ENCODE measurements at places on chromosomes 4 and X. TPM values are rescaled to one million over a fixed set of nuclear protein-coding genes. Genes with fewer than 3 reads are reported as not detected.

DNA sequence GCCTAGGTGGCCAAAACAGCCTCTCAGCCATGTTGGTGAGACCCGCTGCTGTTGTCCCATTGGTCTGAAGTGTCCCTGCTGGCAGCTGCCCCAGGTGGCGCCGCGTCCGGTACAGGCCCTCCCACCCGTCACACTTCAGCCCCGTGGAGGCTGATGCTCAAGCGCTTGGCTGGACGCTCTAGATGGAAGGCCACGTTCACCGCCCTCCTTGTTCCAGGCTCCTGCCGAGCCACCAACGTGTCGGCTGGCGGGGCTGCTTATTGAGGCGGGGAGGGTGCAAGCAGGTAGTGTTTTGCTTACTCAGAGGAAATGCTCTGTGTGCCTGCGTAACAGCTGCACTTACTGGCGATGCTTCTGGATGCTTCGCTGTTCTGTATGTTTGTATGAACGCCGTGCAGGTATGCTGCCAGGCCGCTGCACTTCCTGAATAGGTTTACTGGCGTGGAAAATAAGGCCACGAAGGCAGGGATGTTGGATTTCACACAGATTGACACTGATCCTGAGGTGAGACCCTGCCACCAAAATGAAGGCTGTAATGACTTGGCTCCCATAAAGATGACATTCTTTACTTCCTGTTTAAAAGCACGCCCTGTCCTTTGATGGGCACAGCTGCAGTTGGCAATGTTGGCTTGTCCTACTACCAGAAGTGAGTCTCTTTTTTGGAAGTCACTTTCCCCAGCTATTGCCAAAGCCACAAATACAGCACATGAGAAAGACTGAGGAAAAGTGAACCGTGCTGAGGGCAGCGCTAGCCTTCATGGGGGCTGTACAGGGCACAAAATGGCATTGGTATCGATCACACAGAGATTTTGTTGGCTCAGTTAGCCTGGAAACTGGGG lies 21.0 kb upstream of the CLCN4 start:
- no peak for DNase-seq

CXorf65 gene
- total RNA-seq: not detected

GRCh38 chr4:137124278-137124932 lies 407.9 kb downstream of the PCDH18 start:
- peak; percentile 78 for DNase-seq

- DNase-seq: no peak
Measured at GRCh38 chr4:93814141-93814540, 14.4 kb upstream of the ATOH1 start.

- no peak for DNase-seq
Measured at GRCh38 chr4:82043081-82043808, 330.5 kb downstream of the HNRNPD start.

DNA sequence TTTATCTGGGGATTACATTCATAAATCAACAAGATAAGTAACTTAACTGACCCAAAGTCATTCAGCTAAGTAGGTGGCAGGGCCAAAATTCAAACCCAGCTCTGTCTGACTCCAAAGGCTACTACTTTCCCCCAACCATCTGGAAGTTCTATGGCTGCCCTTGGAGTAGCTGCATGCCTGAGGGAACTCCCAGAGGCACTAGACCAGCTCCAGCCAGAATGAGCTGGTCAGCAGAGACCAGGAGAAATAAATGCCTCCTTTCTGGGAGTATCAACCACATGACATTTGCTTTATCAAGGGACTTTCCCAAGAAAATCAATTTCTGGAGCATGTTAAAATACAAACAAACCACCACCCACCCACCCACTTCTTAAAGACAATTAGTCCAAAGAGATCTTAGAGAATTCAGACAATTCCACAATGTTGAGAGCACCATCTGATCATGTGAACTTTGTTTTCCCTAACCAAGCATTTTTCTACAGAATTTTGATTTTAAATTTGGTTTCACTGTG lies 180.5 kb downstream of the EFHC2 start:
- no peak for DNase-seq

DNA sequence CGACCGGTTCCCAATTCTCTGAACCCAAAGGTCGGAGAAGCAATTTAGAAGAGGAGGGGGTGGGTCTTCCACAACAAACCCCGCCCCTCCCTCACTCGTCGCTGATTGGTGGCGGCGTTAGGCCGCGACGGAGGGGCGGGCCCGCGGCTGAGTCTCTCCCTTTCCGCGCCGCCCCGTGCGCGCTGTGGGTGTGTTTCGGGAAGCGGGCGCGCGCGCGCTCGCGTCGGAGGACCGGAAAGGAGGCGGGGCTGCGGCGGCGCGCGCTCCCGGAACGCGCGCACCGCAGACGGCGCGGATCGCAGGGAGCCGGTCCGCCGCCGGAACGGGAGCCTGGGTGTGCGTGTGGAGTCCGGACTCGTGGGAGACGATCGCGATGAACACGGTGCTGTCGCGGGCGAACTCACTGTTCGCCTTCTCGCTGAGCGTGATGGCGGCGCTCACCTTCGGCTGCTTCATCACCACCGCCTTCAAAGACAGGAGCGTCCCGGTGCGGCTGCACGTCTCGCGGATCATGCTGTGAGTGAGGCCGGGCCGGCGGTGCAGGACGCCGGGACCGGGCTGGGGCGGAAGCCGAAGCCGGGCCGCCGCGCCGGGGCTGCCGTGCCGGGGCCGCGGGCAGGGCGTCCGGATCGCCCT lies at the start of gene SPCS3:
SPCS3 (plus strand) TSS at position 263 of the 636 bp plus-strand sequence; CDS start at position 374, 111 bp downstream.
- DNase-seq: peak; percentile 97

GRCh38 chr4:54657551-54658251 lies at the start of gene KIT:
KIT (plus strand) TSS chr4:54657957; CDS start chr4:54658015, 58 bp downstream.
- peak; percentile 67 for DNase-seq

DNA sequence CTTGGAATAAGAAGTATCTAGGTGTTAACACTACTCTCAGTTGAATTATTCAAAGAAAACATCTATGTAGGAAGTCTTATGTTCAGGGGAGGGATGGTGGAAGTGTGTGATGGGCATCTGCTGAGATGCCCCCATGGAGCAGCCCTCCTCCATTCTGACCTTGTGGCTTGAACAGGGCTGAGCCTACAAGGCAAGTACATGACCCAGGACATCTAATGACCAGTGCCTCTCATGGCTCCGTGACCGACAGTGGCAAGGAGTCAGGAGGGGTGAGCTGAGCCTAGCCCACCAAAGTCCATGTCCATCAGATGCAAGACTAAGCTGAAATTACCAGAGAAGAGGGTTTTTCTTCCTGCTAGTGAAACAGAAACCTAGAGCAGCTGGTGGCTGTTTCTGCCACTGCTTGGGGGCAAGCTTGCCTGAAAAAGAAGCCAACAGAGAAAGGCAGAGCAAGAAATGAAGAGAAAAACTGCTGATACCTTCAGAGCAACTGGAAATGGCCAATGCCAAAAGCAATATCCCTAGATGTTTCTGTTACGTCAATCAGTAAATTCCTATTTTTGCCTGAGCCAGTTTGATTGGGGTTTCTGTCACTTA lies 113.5 kb downstream of the TSPAN5 start:
- DNase-seq: no peak

DNA sequence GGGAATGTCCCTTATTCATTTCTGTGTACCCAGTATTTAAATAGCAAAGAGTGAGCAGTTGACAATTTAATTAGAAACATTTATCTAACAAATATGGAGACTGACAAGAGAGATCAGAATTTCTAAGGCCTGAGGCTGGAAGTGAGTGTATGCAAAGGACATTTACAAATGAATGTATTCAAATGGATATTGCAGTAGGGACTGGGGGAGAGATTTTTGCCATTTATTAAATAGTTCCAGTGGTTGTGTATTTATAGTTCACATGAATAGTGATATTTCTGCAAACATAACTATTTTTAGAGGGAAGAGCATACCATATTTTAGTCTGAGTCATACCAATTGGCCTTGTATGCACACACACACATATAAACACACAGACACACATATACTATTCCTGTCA lies 592.4 kb downstream of the GLUD2 start:
- DNase-seq: no peak

GRCh38 chr4:31058656-31059055 lies 338.5 kb downstream of the PCDH7 start:
- DNase-seq: peak; percentile 26

UBA1 gene
- total RNA-seq: 437 TPM

- DNase-seq: no peak
Measured at GRCh38 chr4:845233-845835, 19.4 kb upstream of the CPLX1 start.

GRCh38 chrX:2848871-2849301 lies 20.2 kb downstream of the GYG2 start:
- DNase-seq: peak; percentile 37

HPSE gene
- 1.2 TPM for total RNA-seq

CXorf49 gene
- not detected for total RNA-seq

CYLC1 gene
- not detected for total RNA-seq

HSFX3 gene
- total RNA-seq: not detected

GRCh38 chr4:40870150-40870549 lies 120.4 kb downstream of the NSUN7 start:
- DNase-seq: no peak

CFAP99 gene
- total RNA-seq: not detected

- no peak for DNase-seq
Measured at GRCh38 chr4:14888790-14889572, 113.3 kb upstream of the CPEB2 start.

CNKSR2 gene
- total RNA-seq: 0.96 TPM

SPANXC gene
- not detected for total RNA-seq

DUSP9 gene
- total RNA-seq: 1.4 TPM

DNA sequence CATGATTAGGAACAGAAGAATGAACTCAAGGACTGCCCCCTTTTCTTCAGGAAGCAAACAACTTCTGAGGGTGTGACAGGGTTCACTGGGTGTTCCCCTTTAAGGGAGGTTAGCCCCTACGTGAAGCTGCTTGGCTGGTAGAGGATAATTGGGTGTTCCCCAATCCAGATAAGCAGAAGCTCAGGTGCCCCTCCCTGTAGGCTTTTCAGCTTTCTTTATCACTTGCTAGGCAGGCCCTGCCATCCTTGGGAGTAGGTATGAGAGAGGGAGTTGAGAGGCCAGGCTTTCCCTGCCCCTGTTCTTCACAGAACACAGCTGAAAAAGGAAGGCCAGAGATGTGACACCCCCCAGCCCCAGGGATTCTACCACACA lies 44.2 kb downstream of the RTL9 start:
- DNase-seq: no peak

GRCh38 chr4:141497627-141498026 lies 138.8 kb upstream of the IL15 start:
- DNase-seq: no peak

DNA sequence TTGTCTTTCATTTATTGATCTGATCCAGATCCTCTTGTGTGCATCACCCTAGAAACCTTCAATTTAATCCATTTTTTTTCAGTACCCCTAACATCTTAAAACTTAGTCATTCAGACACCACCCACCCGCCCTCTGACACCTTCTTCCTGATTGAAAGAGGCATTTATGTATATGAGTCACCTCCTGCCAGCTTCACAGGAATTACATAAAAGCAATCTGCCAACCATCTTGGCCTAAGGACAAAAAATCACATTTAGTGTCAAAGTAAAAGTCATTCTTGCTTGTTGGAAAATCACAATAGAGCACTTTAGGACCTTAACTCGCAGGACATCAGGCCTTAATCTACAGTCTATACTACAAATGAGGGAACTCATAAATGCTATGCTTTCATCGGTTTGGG lies 52.1 kb downstream of the NDST3 start:
- peak; percentile 89 for DNase-seq

Measured in A673 (cell line).